ENCODE measurements at places on chromosomes 1 and 21.

GRCh38 chr1:199878823-199879222, 148.7 kb upstream of the NR5A2 start:
- no peak for DNase-seq

GRCh38 chr21:38261851-38262250, 5.1 kb downstream of the KCNJ15 start:
- no peak for DNase-seq

DNA sequence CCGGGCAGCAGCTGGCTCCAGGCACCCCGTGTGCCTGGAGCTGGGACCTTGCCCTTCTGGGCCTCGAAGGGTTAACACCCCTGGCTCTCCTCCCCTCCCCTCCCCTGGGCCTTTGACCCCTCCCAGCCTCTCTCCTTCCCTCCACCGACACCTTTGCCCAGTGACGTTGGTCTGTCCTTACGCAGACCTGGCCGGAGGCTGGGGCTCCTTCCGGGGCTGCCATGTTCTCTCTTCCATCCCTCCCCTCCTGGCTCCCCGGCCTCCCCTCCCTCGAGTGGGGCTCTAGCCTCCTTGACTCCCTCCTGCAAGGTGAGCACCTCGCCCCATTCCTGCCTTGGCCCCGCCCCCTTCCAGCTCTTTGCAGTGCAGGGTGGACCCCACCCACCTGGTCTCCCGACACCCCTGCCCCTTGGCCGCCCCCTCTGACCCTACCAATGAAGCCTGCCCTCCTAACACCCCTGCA, at the start of gene TMEM82:
Gene TMEM82, plus strand, starts transcription at position 161 of the 463 bp plus-strand sequence. Its CDS starts 61 bp downstream, at position 222.
- DNase-seq: no peak

DNA sequence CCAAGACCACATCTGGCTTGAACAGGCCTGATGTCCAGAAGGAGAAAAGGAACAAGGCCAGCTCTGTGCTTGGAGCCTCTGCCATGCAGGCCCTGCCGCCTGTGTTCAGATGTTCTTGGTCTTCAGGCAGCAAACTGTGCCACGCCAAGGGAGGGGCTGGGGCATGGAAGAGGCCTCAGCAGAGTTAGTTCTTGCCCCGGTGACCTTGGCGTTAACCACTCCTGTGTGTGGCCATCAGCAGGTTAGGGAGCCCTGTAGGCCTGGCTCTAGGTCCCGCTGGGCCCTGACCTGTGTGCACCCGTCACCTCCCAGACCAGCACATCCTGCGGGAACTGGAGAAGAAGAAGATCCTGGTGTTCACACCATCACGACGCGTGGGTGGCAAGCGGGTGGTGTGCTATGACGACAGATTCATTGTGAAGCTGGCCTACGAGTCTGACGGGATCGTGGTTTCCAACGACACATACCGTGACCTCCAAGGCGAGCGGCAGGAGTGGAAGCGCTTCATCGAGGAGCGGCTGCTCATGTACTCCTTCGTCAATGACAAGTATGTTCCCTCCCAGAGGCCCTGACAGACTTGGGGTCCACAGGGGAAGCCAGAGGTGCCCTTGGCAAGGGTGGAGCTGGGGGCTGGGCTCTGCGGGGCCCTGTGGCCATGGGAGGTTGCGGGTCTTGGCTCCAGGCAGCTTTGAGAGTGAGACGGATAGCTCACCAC, 7.1 kb downstream of the ZC3H12A start:
- DNase-seq: no peak

DNA sequence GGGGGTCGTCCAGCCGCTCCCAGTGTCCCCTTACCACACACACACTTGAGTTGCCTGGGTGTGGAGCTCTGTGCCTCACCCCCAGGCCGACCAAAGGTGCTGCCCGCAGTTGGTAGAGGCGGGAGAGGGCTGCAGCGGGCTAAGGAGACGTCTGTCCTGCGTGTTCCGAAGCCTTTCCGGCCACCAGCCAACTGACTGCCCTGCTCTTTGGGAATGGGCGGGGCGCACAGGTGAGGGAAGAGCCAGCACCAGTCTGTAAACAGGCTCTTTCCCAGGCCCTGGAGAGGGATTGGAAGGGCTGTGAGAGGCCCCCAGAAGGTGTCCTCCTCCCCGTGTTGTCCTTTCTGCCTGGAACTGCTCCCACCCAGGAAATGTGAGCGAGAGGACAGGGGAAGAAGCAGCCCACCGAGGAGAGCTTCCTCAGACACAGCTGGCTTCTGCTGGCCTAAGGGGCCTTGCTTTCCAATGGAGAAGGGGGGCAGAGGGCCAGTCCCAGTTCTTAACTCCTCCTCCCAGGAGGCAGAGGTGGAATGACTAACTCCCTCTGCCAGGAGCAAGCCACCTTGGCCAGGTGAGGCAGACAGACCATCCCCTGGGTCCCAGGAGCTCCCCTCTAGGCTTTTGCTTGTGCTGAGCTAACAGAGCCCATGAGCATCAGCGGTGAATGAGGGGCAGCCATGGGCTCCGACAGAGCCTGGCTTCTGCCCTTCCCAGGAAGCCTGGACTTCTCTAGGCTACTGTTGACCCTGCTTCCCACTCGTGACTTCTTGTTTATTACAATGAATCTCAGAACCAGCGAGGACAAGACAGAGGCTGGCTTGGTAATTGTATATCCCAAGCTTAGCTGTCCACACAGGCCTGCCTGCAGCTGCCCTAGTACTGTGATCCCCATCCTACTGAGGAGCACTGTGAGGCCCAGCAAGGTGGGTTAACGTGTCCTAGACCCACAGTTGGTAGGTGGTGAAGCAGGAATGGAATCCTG, 158.1 kb upstream of the COA6 start:
- no peak for DNase-seq

DNA sequence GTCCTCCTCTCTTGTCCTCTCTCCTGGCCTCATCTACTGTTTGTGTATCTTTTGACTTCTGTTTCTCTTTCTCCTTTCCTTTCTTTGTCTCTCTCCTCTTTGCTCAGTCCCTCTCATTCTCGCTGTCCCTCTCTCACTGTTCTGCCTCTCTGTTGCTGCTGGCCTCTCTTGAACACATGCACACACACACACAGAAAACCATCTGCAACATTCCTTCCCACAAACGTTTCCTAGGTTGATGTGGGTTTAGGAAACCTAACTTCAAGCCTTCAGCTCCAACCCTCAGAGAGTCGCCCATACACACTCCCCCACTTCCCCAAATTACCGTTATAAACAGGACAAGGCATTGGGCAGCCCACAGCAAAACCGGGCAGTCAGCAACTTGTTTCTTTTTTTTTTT, 10.9 kb upstream of the SSBP3 start:
- no peak for DNase-seq

DNA sequence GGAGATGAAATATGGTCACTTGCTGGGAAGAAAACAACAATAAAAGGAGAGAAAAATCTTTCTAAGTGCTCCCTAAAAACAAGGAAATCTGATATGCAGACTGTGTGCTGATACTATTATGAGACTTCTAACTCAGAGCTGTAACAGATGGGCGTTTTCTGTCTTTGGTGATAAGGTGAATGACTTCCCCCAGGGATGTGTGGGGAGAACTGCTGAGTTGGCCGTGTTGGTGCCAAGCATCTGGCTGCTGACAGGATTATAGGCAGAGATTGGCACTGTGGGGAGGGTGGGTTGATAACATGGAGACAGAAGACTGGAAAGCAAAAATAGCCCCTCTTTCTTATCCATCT, 438.5 kb upstream of the PLXNA2 start:
- no peak for DNase-seq

DNA sequence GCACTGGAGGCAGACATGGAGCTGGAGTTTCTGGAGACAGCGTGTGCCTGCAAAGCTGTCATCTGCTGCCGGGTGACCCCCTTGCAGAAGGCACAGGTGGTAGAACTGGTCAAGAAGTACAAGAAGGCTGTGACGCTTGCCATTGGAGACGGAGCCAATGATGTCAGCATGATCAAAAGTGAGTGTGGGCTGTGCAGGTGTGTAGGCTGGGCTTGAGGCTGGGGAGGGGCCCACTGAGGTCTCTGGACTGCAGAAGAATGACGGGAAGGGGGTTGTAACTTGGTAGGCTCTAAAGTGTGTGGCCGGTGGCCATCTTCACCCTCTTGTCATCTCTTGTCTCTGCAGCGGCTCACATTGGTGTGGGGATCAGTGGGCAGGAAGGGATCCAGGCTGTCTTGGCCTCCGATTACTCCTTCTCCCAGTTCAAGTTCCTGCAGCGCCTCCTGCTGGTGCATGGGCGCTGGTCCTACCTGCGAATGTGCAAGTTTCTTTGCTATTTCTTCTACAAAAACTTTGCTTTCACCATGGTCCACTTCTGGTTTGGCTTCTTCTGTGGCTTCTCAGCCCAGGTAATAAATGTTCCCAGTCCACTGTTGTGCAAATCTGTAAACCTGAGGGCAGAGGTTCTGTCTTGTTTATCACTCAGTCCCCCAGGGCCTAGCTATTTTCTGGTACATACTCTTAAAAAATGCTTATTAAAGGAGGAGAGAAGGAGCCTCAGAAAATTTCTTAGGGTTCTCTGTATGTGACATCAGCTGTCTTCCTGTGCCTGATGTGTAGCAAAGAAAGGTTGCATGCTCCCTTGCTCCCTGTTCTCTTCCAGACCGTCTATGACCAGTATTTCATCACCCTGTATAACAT, 19.9 kb downstream of the ATP8B2 start:
- DNase-seq: no peak

GRCh38 chr1:180623579-180624347, 8.1 kb upstream of the XPR1 start:
- no peak for DNase-seq

DNA sequence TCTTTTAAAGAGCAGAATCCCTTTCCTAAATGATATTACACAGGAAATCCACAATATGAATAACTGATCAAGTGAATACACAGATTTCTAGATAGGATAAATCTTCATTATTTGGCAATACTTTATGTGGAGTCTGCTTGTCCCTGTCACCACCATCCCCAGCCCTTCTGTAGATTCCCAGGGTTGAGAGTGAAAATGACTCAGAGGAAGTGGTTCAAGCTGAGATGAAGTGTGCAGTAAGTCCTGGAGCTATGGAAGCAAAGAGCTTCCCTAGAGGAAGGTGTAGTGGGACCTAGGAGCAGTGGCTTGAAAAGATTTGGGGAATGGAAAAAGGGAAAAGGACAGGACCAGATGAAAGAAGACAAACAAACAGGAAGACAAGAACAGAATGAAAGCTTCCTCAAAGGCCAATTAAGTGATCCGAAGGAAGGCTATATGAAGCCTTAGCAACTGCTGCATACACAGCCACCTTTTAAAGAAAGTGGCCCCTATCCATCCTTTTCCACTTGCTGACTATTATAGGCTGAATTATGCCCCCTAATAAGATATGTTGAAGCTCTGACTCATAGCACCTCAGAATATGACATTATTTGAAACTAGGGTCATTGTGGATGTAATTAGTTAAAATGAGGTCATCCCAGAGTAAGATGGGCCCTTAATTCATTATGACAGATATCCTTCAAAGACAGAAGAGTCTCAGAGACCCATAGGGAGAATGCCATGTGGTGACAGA, 96.5 kb upstream of the CAMK1G start:
- DNase-seq: no peak

GRCh38 chr1:201553496-201554189, 14.7 kb downstream of the NAV1 start:
- DNase-seq: no peak
